ENCODE measurements at places on chromosomes 3 and 15.

- no peak for DNase-seq
Observed at GRCh38 chr15:65451989-65452388, 29.2 kb upstream of the IGDCC4 start.

DNA sequence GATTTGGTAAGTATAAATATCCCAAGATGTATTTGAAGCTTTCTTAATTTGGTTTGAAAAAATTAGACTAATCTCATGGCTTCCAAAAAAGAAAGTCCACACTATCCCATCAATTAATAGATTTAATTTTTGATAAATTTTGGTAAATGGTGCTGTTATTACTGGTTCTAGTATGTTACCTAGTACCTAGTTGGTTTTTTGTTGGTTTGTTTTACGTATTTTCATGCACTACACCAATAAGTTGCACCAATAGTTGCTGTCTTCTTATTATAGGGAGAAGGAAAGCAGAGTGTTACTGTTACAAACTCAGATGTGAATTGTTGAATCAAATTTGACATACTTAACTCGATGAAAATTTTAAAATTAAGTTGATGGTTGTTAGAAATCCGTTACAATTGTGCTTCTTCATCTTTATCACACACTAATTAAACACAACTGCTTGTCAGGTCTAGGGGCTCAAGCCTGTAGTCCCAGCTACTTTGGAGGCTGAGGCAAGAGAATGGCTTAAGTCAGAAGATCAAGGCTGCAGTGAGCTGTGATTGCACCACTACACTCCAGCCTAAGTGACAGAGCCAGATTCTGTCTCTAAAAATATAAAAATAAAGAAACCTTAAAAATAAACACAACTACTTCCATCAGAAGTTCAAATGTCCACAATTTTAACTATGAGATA, 23.1 kb upstream of the MBNL1 start:
- no peak for DNase-seq

GRCh38 chr3:128094295-128095151, 29.1 kb downstream of the RUVBL1 start:
- DNase-seq: no peak

- DNase-seq: no peak
Observed at GRCh38 chr3:159964166-159964973, 24.3 kb upstream of the IL12A start.

Measured in activated naive CD8-positive, alpha-beta T cell treated with anti-CD3 and anti-CD28 coated beads, Interleukin-2, amount 50 U/mL, for 16 hours (primary cell).